Stimulated activated CD8-positive, alpha-beta memory T cell treated with anti-CD3 and anti-CD28 coated beads, Interleukin-7, amount 100 ng/mL, for 24 hours (primary cell): ENCODE measurements at places on chromosomes 7 and 10.
A peak's percentile ranks its signal among the peaks of the same experiment; 100 is the strongest.

DNA sequence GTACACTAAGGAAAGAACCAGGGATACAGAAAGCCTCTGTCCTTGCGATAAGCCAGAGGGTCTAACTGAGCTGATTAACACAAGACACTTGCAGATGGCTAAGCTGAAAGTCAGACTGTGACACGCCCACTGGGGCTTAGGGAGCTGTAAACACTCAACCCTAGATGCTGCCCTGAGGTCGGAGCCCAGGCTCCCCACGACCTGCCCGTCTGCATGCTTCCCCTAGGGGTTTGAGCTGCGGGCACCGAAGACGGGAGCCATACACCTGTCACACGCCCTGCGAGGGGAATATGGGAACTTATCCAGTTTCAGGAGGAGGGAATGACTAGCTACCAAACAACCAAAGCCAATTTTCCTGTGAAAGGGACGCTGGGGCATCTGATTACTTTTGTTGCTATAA is 96.0 kb downstream of the HTR5A start:
- no peak for DNase-seq

GRCh38 chr10:75773813-75774782 is 342.7 kb downstream of the LRMDA start:
- no peak for DNase-seq

DNA sequence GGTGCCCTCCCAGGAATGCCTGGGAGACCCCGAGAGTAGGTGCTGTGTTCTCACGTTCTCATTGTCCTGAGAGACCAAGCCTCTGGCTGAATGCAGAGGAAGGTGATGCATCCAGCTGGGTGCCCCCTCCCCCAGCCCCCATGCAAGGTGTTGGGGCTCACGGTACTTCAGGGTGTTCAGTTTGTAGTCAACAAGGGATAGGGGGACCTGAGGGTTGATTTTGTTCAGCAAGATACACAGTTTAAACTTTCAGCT is 60.4 kb upstream of the DUSP5 start:
- no peak for DNase-seq

DNA sequence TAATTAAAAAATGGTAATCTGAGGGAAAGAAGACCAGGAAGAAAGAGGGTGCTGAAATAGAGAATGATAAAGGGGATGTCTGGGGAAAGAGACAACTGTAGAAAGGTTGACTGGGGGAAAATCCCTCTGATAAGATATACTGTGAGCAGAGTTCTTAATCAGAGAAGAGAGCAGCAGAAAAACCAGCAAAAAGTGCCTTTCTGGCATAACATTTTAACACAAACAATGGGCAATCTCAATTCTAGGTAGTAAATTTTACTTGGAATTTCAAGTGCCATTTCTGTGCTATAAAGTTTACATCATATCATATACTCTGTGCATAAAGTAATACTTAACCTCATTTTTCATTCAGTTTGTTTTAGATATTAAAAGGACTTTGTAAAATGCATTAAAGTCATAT is 251.9 kb upstream of the HGF start:
- DNase-seq: no peak

GRCh38 chr7:150976529-150977381 is 1.4 kb downstream of the KCNH2 start:
- no peak for DNase-seq

DNA sequence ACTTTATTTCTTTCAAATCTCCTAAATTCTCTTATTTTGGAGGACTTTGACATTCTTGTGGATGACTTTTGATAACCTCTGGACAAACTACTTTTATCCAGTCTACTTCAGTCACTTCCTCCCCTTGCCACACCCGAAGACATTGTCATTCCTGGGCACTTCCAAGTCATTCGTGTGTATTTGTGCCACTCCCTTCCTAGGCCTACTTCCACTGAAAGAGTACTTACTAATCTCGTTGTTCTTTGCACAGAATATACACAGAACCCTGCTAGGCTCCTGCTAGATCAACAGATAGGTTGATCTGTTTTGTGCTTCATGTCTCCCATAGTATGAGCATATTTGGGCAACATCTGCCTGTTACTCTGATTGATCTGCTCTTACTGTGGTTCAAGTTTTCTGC is 355.4 kb downstream of the HGF start:
- DNase-seq: no peak

DNA sequence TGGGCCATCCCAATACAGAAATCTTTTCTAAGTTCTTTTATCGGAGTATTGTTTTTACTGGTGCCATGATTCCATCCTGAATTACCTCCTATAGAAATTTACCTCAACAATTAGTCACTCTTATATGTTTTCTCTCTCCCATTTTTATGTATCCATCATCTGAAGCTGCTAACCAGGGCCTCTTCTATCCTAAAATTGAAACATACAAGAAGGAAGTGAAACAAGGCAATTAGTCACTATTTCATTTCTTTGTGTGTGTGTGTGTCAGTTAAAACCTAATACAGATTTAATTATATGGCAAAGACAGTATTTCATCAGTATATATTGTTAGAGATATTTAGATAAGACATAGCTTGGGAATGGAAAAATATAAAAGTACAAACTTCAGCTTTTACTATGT is 148.4 kb upstream of the AHR start:
- no peak for DNase-seq

- no peak for DNase-seq
Observed at GRCh38 chr10:88642963-88643362, 21.3 kb upstream of the LIPF start.

GRCh38 chr7:157865351-157866165 is 528.8 kb downstream of the DNAJB6 start:
- no peak for DNase-seq

GRCh38 chr7:101722247-101722646 is 93.2 kb upstream of the MYL10 start:
- DNase-seq: no peak

- DNase-seq: no peak
Observed at GRCh38 chr10:124653811-124654651, 90.1 kb downstream of the FAM53B start.

- no peak for DNase-seq
Observed at GRCh38 chr10:30596013-30596412, 33.5 kb downstream of the LYZL2 start.

GRCh38 chr7:83559887-83560286 is 89.1 kb downstream of the SEMA3E start:
- no peak for DNase-seq

- DNase-seq: no peak
Observed at GRCh38 chr10:56012101-56012500, 349.0 kb downstream of the ZWINT start.

- no peak for DNase-seq
Observed at GRCh38 chr10:31422634-31423033, 103.6 kb downstream of the ZEB1 start.

- no peak for DNase-seq
Observed at GRCh38 chr10:99929360-99929759, 80.4 kb downstream of the DNMBP start.

- DNase-seq: peak; percentile 46
Observed at GRCh38 chr10:96374985-96375830, 16.4 kb upstream of the OPALIN start.

DNA sequence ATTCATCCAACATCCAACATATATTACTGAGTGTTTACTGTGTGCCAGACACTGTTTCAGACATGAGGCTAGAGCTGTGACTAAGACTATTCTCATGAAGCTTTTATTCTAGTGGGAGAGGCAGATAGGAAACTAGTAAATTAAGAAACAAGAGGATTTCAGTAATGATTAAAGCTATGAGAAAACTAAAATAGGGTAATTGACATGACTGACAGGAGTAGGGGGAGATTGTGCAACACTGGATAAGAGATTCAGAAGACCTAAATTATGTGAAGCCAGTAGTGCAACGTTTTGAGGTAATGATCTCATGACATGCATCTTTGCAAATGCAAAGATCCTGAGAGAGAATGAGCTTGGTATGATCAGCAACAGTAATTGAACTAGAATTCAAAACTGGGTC is 48.6 kb upstream of the MKLN1 start:
- DNase-seq: no peak

DNA sequence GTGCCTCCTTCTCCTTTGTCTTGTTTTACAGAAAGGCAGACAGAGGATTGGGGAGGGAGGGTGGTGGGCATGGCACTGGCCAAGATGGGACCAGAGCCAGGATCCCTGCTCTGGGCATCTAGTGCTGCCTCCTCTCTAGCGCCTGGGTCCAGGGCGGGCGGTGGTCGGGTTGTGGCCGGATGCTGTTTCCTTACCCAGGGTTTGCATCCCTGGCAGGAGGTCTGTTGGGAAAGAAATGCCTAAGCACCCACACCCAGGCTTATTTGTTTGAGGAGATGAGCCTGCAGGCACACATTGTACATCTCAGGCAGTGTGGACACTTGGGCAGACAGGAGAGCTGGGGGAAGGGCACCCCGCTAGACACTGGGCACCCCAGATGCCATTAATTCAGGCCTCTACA is 102.3 kb upstream of the PCBD1 start:
- no peak for DNase-seq

- DNase-seq: no peak
Observed at GRCh38 chr10:5930272-5930671, 40.2 kb downstream of the FBH1 start.

DNA sequence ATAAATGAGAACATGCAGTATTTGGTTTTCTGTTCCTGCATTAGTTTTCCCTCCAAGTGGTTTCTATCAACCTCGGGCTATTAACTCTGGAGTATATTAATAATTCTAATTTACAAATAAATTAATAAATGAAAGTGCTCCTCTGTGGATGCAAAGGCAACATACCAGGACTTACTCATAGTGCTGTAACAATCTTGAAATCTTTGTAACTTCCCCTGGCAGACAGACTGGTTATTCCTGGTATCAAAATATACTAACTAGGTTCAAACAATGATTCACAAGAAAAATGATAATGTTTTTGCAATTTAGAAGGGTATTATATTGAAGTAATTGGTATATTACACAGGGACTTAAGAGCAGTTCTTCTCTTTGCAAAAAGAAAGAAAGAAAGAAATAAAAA is 177.2 kb downstream of the FANK1 start:
- no peak for DNase-seq

DNA sequence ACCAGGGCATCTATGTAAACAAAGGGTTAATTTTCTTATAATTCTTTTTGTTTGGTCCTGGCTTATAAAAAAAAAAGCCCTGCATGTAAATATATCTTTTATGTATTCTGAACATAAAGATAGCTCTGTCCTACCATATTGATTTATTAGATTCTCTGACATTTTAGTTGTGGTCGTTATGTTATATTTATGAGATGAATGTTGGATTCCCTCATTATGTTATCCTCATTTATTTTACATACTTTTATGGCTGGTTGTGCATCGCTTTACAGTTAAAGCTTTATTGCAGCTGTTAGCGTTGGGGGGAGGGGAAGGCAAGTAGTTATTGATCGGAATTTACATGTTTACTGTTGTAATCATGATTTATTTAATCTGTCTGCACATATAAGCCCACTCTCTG is 431.5 kb downstream of the LRMDA start:
- no peak for DNase-seq

- no peak for DNase-seq
Observed at GRCh38 chr10:21526860-21527597, 1.5 kb upstream of the SKIDA1 start.

DNA sequence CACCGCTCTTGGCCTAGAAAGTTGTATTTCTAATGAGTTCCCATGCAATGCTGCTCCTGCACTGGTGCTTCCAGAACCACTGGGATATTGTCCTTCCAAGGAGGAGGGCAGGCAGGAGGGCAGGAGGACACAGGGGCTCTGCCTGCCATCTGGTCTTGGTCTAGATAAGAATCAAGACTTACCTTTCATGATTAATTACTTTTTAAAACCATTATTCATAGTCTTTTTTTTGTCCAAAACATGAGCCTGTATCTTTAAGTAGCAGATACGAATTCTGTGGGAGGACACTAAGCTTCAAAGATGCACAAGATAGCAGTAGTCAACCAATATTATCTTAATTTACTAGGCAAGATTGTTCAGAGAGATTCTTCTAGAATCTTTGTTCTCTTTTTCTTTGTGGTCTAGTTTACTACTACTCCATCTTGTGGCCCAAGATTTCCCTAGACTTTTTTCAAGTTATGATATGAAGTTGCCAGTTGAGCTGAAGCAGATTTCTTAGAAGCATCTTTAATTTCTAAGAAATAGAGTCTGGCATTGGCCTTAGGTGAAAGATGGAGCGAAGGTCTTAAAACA is 57.6 kb downstream of the RBM33 start:
- DNase-seq: no peak

DNA sequence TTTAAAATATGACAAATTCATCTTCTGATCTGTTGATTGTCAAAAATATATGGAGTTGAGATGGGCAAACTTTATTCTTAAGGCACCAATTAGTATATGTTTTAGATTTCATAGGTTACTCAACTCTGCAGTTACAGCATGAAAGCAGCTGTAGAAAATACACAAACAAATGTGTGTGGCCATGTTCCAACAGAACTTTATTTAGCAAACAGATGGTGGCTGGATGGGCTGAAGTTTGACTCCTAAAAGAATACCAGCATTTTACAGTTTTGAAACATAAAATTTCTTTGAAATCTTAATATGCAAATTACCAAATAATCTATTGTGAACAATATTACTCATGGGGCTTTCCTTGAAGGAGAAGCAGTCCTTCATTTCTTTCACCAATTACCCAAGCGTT is 1206.0 kb upstream of the LRRTM3 start:
- no peak for DNase-seq

DNA sequence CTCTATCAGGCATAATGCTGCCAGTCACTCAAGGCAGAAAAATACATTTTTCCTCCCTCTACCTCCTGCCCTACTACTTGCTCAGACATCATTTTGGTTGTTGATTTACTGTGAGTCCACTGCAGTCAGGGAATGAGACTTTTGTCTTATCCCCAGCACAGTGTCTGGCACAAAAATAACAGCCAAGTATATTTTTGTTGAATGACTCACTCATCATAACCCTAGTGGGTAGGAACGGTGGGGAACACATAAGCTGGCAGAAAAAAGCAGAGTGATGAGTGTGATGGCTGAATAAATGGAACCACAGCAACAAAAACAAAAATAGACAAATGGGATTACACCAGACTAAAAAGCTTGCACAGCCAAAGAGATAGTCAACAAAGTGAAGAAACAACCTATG is 65.8 kb upstream of the LAMB4 start:
- no peak for DNase-seq

DNA sequence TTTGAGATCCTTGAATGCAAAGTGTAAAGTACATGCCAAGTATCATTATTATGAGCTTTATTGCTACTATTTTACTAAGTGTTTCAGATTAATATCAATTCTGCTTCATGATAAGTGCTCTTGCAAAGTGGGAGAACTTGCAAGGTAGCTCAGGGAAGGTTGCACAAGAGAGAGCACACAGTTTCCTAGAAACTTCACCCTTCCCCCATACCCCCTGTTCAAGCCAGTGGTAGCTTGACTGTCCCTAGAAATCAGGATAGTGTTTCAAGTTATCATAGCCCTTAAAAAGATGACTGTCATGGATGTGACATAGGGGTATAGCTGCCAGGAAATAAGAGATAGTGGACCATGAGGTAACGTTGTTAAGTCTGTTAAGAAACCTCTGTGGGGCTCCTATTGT is 251.5 kb downstream of the TRIL start:
- DNase-seq: no peak

GRCh38 chr10:23204773-23205172 is 12.7 kb downstream of the PTF1A start:
- DNase-seq: no peak
